Myocyte (in vitro differentiated cells): ENCODE measurements at places on chromosomes 12 and 14. TPM values are rescaled to one million over a fixed set of nuclear protein-coding genes. Genes with fewer than 3 reads are reported as not detected.

DNA sequence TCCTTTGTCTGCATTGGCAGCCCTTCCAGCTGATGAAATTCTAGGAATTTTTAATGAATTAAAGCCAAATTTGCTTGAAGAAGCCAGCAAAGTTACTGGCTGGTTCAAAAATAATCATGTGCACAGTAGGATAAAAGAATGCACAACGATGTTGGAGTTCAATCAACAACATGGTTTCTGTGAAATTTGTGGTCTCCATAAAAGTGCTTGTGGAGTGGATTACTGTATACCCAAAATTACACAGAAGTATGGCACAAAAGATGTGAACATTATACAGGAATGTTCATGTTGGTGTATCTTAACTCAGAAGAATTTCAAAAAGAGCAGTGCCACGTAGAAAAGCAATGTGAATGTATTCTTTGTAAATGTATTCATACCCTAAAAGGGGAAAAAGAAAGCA lies 105.0 kb upstream of the METAP2 start:
- no peak for DNase-seq

GRCh38 chr14:22227084-22227483 lies 361.9 kb downstream of the DAD1 start:
- DNase-seq: no peak

The B3GNT4 gene
- total RNA-seq: 0.36 TPM in 1 of 2 replicates, not detected in the other

DNA sequence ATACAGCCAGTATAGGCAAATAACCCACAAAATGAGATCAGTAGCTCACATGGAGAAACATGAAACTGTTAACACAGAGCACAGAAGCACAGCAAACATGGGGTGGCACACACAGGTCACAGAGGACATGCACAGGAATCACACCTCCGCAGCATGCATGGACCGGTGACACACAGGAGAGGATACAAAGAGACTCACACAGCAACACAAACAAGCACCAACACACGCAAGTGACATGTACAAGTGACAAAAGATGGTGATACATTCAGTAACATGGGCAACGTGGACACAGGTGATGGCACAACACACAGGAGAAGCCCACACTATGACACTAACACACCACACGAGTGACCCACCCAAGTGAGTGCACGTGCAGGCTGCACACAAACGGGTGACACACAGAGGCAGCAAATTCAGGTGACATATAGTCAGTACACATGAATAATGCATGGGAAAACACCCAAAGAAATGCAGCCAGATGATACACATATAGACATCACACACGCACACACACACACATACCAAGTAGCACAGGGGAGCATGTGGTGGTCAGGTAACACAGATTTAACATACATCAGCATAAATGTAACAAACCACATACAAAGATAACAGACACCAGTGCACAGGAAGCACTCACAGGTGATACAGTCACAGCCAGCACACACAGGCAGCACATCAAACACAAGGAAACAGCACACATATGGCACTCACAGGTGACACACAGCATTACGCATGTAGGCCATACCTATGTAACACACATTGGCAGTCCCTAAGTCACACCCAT lies 216.0 kb upstream of the SFSWAP start:
- DNase-seq: no peak

GRCh38 chr12:1173781-1174617 lies 183.0 kb downstream of the ERC1 start:
- DNase-seq: peak; percentile 97

GRCh38 chr14:32205554-32205953 lies 2.5 kb upstream of the RNU6-8 start:
- DNase-seq: no peak

The KCNC2 gene
- not detected in 2 replicates for total RNA-seq

The PDE3A gene
- total RNA-seq: 0.29 and 0.88 TPM in 2 replicates

The GLT1D1 gene
- not detected in 2 replicates for total RNA-seq

DNA sequence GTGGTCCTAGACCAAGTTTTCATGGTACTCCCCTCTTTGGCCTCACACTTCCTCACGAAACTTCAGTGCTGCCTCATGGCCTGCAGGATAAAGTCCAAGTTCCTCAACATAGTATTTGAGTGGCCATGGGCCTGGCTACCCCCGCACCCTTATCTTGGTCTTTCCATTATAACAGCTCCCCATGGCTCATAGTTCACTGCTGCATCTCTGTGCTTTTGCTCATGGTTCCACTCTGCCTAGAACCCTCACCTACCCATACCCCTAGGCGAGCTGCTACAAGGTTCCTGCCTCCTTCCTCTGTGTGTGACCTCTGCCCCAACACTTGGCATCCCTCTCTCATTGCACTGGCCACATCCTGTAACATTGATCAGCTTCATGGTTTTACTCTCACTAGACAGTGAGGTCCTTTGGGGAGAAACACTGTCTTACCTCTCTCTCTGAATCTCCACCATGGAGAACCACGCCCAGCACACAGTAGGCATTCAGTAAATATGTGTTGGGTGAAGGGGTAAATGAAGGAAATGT lies 158.9 kb downstream of the GPR65 start:
- no peak for DNase-seq

GRCh38 chr14:59776468-59776867 lies 94.1 kb downstream of the RTN1 start:
- DNase-seq: no peak

DNA sequence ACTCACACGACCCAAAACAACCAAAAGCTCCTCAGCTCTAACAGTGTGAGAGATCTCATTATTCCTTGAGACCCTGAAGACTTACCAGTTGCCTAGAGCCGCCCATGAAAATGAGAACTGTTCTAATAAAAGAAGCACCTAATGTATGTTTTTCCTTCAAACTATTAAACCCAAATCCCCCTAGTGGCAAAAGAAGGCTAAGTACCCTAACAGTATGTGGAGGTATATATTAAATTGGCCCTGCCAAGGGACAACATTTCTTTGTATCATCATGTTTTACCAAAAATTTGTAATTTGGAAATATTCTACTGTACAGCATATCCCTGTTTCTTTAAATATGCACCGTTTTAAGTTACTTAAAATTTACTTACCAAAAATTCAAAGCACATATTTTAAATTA lies 38.0 kb upstream of the PPFIA2 start:
- no peak for DNase-seq

- no peak for DNase-seq
These were observed 310.2 kb downstream of the APAF1 start for GRCh38 chr12:98955284-98955683.

DNA sequence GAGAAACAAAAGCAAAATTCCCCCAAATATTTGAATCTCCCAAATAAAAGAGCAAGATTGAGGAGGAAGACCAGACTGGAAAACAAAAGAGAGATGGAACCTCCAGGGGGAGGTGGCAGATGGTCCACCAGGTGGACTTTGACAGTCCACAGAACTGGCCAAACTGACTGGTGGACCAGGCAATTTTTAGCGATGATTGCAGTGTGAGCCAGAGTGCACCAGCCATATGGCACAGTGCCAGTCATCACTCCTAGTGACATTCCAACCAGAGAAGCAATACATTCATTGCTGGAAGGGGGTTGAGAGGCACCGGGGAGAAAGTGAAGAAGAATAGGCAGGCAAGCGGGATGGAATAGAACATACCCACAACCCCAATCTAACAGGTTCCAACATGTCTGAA lies 182.9 kb downstream of the EXOC5 start:
- no peak for DNase-seq

DNA sequence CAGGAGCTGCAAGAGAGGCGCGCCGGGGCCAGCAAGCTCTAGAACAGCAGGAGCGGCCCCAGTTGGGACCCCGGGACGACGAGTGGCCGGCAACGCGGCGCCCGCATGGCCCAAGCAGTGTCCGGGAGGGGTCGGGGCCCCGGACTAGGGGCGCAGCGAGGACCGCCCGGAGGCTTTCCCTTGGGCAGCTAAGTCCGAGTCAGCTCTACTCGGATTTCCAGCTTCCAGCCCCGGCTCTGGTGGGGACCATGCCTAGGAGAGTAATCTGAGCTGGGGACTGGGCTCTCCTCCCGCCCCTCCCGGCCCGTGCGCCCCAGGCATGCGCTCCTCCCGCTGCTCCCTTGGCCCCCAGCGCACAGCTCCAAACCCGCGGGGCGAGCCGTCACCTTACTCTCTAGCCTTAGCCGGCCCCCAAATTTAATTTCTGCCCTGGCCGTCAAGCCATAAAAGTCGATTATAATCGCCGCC lies 41.6 kb upstream of the CAPRIN2 start:
- DNase-seq: peak; percentile 79

The DRAM1 gene
- total RNA-seq: 5.6 and 10.6 TPM in 2 replicates

GRCh38 chr14:20730891-20731290 lies 14.8 kb upstream of the EDDM3A start:
- no peak for DNase-seq

The RPS6KL1 gene
- 17.1 and 23.6 TPM in 2 replicates for total RNA-seq

The FGF6 gene
- total RNA-seq: not detected in 2 replicates

GRCh38 chr14:25485381-25485780 lies 435.4 kb upstream of the STXBP6 start:
- no peak for DNase-seq

The ANO2 gene
- total RNA-seq: 2.2 and 7.8 TPM in 2 replicates

DNA sequence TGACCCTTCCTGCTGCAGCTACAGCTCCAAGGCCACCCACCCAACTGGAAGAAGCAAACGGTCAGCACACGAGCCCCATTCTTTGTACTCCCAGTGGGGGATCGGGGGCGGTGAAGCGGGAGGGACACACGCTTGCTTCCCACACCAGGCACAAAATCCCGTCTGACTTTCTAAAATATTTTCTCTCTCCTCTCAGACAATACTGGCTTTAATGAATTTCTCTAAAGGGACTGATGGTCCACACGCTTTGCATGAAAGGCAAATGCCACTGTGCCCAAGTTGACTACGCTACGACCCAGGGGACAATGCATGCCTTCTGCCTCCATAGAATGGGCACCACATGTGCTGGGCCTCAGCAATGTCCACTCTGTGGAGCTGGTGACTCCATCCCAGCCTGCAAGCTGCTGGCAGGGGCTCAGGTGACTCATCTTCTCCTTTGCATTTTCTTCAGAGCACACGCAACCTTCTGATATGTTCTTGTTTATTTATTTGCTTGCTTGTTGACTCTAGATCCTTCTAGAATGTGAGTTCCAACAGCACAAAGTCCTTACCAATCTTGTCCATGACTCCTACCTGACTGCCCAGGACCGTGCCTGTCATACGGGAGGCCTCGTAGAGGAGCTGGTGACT lies 15.6 kb downstream of the SYNE3 start:
- DNase-seq: peak; percentile 60

GRCh38 chr14:61326146-61326545 lies 4.8 kb downstream of the PRKCH start:
- DNase-seq: no peak

DNA sequence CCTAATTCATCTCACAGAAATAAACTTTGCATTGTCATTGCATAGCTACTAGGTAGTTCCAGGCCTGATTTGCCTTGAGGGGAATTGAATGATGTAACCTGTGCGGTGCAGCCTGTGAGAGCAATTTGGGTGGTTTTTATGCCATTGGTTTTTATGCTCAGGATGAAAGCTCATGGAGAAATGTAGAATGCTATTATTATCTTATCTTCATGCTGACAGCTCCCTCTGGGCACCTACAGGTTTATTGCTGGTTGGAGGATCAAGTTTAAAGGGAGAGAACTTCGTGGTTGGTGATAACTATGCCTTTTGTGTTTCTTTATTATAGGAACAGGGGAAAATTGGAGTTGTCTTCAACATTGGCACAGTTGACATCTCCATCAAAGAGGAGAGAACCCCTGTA lies 547.9 kb downstream of the DIO2 start:
- no peak for DNase-seq

The SETD1B gene
- total RNA-seq: 3.9 and 4.0 TPM in 2 replicates

- DNase-seq: no peak
These were observed 56.5 kb downstream of the GARIN6 start for GRCh38 chr12:99704036-99704435.

GRCh38 chr14:34362641-34363251 lies 99.3 kb downstream of the SPTSSA start:
- no peak for DNase-seq

DNA sequence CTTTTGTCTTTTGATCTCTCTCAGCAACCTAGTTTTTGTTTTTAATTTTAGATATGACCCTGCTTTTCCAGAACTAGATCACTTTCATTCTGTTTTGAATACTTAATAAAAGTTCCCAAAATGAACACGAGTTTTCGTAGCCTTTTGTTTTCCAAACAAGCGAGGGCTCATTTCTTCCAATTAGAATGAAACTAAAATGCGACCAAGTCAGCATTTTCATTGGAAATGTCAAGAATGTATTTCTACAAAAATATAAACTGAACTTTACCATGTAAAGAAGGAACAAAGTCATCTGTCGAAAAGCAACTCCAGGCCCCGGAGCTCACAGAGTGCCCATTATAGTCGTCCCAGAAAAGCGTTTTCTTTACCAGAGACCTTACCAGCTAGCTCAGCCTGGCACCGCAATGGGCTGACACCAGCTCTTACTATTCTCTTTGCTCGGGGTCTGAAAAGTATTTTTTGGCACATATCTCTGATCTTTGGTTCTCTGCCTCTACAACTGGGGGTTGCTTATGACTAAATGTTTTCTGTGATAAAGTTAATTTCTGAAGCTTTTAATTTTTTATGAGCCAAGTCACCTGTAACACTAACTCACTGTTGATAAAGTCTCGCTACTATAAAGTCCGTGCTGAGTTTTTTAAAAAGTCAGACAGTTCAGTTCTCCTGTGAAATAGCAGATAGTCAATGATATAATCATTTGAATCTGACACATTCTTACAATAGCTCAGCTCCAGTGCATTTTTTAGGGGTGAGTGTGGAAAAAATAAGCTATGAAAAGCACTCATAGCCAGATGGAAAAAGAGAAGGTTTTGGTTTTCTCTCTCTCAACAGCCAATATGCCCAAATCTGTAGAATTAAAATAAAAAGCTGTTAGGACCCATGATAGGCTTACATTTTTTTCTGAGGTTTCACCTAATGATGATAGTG lies 43.4 kb downstream of the SAMD4A start:
- no peak for DNase-seq

GRCh38 chr14:98786456-98786855 lies 485.5 kb downstream of the BCL11B start:
- DNase-seq: no peak

GRCh38 chr12:64688219-64688618 lies 71.0 kb downstream of the GNS start:
- no peak for DNase-seq

DNA sequence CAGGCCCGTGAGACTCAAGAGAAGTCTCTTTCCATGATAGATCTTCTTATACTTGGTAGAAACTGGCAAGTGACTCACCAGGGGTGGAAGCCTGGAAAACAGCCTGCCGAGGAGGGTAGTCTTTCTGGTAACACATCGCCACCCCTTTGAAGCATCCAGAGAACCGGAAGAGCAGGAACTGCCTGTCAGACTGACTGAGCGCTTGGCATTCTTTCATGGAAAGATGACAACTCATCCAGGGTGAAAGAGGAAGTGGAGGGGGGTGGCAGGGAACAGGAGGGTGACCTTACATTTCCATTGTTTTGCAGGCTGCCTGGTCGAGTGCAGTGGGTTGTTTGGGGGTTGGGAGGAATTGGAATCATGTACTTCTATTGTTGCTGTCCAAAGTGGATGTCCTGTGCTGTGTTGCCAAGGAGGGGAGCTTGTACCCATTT lies 34.5 kb downstream of the PRKCH start:
- peak; percentile 46 for DNase-seq

The KRT2 gene
- total RNA-seq: not detected in 2 replicates

DNA sequence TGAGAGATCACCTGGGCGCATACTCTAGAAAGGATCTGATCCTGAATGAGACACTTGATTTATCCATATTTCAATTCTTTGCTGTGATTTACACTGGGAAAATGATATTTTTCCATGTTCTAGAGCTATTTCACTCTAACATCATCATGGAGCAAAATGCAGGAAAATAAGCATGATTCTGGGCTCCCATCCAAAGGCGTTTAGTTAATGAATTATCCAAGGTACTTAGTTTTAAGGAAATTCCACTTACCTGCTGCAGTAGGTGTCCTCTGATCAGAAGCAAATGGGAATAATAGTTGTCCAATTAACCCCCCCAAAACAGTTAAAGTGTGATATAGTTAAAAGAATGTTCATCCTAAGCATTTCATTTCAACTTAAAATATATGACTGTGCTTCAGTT lies 204.5 kb upstream of the PRKD1 start:
- no peak for DNase-seq
